Activated T-helper 17 cell treated with anti-CD3 and anti-CD28 coated beads, Interleukin-2, amount 50 U/mL, for 72 hours (primary cell): ENCODE measurements at places on chromosomes 2 and 18. TPM values are rescaled to one million over a fixed set of nuclear protein-coding genes. Genes with fewer than 3 reads are reported as not detected.

DAW1 gene
- 0.24 TPM for total RNA-seq

DNA sequence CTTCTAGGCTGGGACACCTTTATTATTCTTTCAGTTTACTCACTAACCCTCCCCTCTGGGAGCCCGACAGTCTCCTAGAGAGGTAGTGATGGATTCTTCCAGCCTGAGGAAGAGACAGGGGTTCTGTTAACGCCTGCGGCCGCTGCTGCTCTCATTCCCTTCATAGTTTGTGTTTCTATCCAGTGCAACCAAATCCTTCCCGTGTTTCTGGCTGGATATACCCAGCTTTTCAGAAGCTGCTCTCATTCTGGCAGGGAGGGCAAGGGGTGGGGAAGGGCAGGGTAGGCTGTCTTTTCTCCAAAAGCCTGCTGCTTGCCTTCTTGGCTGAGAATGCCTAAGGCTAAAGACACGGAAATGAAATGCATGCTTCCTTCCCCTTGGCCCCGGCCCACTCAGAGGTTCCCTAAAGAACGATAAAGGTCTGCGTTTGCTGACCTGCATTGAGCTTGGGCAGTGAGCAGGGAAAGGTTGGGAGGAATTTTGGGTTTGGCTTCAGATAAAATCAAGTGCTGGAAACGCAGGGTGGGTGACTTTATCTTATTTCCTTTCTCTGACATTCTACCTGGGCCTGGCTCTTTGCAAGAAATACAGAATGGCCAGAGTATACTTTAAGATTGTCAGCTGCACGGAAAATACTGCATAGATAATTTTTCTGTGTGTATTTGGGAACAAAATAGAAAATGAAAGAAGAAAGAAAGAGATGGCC is 390.9 kb downstream of the NBAS start:
- no peak for ATAC-seq

DNA sequence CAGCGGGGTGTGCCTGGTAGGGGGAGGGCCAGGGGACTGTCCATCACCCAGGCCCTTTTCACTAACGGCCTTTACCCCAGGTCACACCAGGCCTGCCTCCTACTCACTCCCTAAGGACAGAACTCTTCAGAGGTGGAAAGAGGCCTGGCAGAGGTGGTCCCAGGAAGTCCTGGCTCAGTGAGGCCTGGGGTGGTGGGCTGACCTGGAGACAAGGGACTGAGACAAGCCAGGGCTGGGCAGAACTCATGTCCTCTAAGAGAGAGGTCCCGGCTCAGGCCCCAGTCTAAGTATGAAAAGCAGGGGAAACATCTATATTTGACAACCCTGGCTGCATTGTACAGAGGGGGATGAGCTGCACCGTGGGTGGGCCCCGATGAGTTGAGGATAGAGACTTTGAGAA is 65.9 kb upstream of the TEX51 start:
- ATAC-seq: no peak

DNA sequence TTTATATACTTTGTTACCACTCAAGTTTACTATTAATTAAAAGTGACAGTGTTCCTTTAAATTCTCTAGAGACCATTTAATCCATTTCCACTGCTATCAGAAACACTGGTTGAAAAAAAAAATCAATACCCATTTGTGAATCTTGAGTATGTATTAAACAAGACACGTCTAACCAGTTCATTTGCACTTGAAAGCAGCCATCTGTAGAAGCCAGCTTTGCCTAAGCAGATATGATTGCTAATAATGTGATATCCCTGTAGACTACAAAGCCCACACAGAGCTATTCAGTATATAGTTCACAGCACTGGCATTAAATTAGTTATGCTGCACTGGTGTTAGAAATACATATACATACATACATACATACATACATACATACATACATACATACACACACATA is 111.8 kb upstream of the SP3 start:
- no peak for ATAC-seq
